Vein endothelial cell (primary cell): ENCODE measurements at places on chromosomes 6 and 20. TPM values are rescaled to one million over a fixed set of nuclear protein-coding genes. Genes with fewer than 3 reads are reported as not detected.

The SIRPB1 gene
- 0.10 and 1.6 TPM in 2 replicates for total RNA-seq

The NUS1 gene
- total RNA-seq = 21.2 and 22.6 TPM in 2 replicates

The CARMIL1 gene
- 5.6 and 9.8 TPM in 2 replicates for total RNA-seq

The PIM1 gene
- 1.1 and 2.0 TPM in 2 replicates for total RNA-seq

The BCAS1 gene
- not detected in 2 replicates for total RNA-seq

The MROH8 gene
- 0.98 and 2.1 TPM in 2 replicates for total RNA-seq

The KHDRBS2 gene
- not detected in 2 replicates for total RNA-seq

The CNR1 gene
- total RNA-seq = 1.1 and 1.3 TPM in 2 replicates

The CYP39A1 gene
- 0.33 and 0.38 TPM in 2 replicates for total RNA-seq

The ADAM33 gene
- total RNA-seq = under 0.01 TPM in 1 of 2 replicates, not detected in the other

The FITM2 gene
- total RNA-seq = 7.5 and 7.8 TPM in 2 replicates

The CST7 gene
- not detected in 2 replicates for total RNA-seq

The RGS17 gene
- total RNA-seq = 1.3 and 3.4 TPM in 2 replicates

The DEFB129 gene
- not detected in 2 replicates for total RNA-seq

The FAM217A gene
- not detected in 2 replicates for total RNA-seq

The EGFL8 gene
- total RNA-seq = 0.96 and 3.6 TPM in 2 replicates

The GINM1 gene
- 40.8 and 48.0 TPM in 2 replicates for total RNA-seq

The YWHAB gene
- 114 and 161 TPM in 2 replicates for total RNA-seq

The CST1 gene
- 4.2 TPM in 1 of 2 replicates, not detected in the other for total RNA-seq

The SPATA25 gene
- 0.57 and 1.3 TPM in 2 replicates for total RNA-seq

The RNF182 gene
- total RNA-seq = 4.3 and 8.2 TPM in 2 replicates

The SHLD1 gene
- 2.3 and 2.5 TPM in 2 replicates for total RNA-seq

The ZC2HC1B gene
- total RNA-seq = not detected in 2 replicates

The DPPA5 gene
- total RNA-seq = not detected in 2 replicates

The RBPJL gene
- not detected in 2 replicates for total RNA-seq

The C6orf141 gene
- total RNA-seq = 30.7 and 34.2 TPM in 2 replicates

The ACTL10 gene
- 2.8 and 3.3 TPM in 2 replicates for total RNA-seq

The GRIK2 gene
- total RNA-seq = not detected in 2 replicates

The C6orf163 gene
- 2.9 and 3.8 TPM in 2 replicates for total RNA-seq

The ULBP2 gene
- 6.2 and 8.0 TPM in 2 replicates for total RNA-seq

The IFT52 gene
- total RNA-seq = 42.3 and 49.0 TPM in 2 replicates

The SLC35D3 gene
- total RNA-seq = not detected in 2 replicates

The TMEM244 gene
- total RNA-seq = not detected in 2 replicates

The EPPIN gene
- total RNA-seq = not detected in 2 replicates

The OPN5 gene
- total RNA-seq = not detected in 2 replicates

The SPEF1 gene
- total RNA-seq = 0.19 TPM in 1 of 2 replicates, not detected in the other

The CLIC5 gene
- under 0.01 and 0.19 TPM in 2 replicates for total RNA-seq

The DYNLT2 gene
- 0.98 and 1.1 TPM in 2 replicates for total RNA-seq

The TGM2 gene
- 938 and 1,115 TPM in 2 replicates for total RNA-seq

The ZSCAN31 gene
- 6.9 and 11.6 TPM in 2 replicates for total RNA-seq

The SLC4A11 gene
- total RNA-seq = 4.9 TPM in 2 replicates

The FAM83B gene
- not detected in 2 replicates for total RNA-seq

The SAMD3 gene
- total RNA-seq = not detected in 2 replicates
